ENCODE measurements at places on chromosomes 4 and X.

DNA sequence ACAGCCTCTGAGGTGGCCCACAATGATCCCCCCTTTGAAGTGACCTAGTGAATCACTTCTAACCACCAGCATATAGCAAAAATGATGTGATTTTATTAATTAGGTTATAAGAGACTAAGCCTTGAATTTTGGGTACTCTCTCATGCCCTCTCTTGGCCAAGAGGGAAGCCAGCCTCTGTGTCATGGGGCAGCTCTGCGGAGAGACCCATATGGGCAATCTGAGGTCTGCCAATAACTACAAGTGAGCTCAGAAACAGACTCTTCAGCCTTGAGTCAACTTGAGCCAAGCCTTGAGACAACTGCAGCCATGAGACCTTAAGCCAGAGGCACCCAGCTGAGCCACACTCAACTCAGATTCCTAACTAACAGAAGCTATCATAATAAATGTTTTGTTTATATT lies 45.7 kb downstream of the MANBA start:
- no peak for DNase-seq

DNA sequence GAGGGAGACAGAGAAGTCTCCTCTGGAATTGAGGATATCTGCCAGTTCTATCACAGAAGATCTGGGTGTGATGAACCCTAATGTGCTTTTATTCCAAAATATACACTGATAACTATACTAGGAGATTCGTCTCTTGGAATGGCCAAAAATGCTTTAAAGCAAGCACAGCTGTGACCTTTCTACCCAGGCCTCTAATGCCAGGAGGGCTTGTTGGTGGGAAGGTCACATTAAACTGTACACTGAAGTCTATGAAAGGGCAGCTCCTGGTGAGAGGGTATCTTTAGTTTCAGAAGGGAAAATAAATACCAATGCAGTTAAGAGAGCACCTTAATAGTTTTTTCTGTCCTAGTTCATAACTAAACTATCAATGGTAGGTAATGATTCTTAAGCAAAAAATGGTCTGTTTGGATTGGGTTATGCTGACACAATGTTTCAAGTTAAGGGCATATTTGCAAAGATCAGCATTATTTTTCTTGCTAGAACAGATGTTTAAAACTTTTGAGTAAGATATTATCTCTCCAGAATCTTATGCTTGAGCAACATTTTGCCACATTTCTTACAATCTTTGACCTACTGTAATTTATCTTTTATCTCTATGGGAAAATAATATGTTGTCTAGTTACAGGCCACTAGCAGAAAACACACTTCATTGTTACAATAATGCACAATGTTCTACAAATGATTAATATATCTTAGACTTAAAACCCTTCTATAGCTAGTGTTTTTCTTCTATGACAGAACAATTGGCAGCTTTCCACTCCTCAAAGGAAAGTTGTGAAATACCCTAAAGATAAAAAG lies 59.6 kb downstream of the SEC24D start:
- DNase-seq = no peak

GRCh38 chr4:105895583-105896460 lies 551 bp downstream of the NPNT start:
- DNase-seq = no peak

- DNase-seq = no peak
These were observed 369.9 kb upstream of the NR3C2 start for GRCh38 chr4:148812101-148812500.

DNA sequence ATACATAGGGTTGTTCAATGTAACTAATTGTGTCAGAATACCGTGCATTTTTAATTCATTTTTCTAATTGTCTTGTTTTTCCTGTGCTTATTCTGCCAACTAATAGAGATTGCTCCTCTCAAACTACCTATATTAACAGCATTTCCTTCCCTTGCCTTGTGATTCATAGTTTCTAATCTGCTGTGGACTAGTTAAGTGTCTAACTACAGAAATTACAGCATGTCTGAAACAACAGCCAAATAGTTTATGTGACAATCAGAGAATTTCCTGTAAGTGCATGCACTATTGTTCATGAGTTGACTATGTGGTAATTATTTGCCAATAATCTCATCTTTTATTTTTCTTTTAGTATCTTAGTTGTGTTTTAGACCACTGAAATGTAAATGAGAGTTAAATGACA lies 4.1 kb upstream of the SEC24B start:
- no peak for DNase-seq

GRCh38 chrX:18076434-18076833 lies 144.3 kb downstream of the BEND2 start:
- no peak for DNase-seq

DNA sequence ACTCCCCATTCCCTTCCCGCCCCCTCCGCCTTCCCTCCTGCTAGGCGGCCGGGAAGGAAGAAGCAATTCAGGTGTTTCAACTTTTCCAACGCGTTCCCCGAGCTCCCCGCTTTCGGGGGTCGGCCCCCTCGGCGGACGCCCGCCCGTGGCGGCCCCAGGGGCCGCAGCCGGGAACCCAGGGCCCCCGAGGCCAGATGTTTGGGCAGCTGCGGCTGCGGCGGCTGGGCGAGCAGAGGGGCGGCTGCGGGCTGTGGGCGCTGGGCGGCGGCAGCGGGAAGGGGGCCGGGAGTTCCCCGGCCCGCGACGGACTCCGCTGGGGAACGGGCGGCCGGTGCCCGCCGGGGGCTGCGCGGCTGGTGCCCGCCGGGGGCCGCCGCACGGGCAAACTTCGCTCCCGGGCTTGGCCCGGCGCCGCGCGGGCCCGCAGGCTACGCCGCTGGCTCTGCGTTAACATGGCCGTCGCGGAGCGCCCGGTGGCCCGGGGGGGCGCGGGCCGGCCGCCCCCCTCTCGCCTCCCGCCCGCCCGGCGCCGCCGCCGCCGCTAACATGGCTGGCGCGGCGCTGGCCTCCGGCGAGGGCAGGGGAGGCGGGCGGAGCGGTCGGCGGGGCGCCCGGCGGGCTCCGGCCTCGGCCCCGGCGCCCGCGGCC lies 510 bp downstream of the HMGB3 start:
- DNase-seq = no peak

Measured in central memory CD8-positive, alpha-beta T cell (primary cell).